Heart left ventricle (tissue), 16 donors: ENCODE measurements at places on chromosomes 4 and X.
A peak's percentile ranks its signal among the peaks of the same experiment; 100 is the strongest.

GRCh38 chr4:7596918-7597606, 162.3 kb upstream of the PSAPL1 start:
- DNase-seq: no peak

GRCh38 chr4:3819210-3819919, 53.2 kb downstream of the ADRA2C start:
- no peak for DNase-seq

DNA sequence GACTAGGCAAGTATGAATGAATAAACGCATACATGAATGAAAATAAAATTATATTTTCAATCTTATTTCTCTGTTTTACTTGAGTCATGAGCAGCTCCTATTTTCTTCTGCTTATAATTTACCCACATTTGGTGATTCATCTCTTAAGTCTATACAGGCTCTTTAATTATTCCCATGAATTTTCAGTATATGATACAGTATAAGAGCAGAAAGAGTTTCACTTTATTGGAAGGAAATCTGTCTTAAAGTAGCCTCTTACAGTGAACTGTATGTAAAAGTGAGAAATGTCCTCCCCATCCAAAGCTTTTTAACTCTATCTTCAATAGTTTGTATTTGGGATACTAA, 50.8 kb downstream of the TMEM165 start:
- no peak for DNase-seq

DNA sequence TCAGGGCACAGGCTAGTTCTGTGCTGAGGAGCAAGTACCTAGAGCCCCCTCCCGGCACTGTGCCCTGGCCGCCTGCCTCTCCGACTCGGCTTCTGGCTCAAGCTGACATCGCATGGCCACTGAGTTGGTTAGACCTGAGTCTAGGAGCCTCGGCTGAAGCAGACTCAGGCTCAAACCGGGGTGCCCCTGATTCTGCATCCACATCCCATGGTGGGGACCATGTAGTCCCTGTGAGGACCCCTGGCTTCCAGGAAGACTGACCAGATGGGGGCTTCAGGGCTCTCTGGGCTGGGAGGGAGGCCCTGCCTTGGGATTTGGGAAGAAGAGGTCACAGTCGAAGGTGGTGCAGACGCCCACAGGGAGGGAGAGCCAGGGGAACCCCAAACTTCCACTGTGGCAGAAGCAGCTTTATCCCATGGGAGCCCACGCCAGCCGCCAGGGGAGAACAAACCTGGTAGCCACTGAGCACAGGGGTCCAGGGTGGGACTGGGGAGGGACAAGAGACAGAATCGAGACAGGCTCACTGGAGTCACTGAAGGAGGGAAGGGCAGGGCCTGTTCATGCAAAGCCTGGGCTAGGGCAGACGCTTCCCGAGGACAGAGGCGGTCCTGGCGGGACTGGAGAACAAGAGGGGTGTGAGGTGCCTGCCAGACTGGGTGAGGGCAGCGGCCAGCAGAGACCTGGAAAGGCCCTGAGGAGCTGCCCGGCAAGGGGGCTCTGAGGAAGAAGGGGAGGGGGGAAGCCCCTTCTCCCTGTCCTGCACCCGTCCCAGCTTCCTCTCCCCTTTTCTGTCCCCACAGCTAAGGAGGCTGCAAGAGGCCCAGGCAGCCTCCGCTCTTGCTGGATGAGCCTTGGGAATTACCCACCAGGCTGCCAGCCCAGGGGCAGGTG, 1.1 kb downstream of the PDE6B start:
- no peak for DNase-seq

DNA sequence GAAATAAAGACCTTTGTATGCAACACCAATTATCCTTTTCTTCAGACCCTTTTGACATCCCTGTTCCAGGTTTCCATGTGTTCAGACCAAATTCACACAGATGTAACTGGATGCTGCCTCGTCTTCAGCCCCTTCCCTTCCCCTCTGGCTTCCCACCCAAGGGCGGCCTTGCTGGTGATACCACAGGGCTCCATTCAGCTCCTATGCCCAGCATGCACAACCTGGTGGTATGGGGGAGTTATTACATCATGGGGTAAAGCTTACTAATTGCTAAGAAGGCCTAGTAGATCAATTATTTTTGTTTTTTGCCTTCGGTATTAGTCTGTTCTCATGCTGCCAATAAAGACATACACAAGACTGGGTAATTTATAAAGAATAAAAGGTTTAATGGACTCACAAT, 317.0 kb upstream of the CXXC4 start:
- no peak for DNase-seq

DNA sequence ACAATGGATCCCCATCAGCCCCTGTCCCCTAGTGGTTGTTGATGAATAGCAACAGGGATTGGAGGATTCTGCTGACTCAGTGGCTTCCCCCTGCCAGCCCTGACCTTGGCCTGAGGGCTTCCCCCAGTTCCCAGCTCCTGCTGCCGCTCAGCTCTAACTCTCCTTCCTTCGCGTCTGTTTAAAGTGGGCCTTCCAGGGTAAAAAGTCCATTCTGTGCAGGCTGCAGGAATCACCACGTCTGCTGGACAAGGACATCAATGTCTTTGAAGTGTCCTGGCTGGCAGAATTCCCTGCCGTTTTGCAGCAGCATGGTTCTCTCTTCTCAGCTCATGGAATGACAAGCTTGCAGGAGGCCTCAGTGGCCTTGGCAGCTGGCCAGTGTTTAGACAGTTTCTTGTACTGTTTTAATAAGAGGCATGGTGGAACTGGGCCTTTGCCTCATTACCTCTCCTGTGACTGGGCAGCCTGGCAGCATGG, 152.5 kb upstream of the STX18 start:
- peak; percentile 70 for DNase-seq

DNA sequence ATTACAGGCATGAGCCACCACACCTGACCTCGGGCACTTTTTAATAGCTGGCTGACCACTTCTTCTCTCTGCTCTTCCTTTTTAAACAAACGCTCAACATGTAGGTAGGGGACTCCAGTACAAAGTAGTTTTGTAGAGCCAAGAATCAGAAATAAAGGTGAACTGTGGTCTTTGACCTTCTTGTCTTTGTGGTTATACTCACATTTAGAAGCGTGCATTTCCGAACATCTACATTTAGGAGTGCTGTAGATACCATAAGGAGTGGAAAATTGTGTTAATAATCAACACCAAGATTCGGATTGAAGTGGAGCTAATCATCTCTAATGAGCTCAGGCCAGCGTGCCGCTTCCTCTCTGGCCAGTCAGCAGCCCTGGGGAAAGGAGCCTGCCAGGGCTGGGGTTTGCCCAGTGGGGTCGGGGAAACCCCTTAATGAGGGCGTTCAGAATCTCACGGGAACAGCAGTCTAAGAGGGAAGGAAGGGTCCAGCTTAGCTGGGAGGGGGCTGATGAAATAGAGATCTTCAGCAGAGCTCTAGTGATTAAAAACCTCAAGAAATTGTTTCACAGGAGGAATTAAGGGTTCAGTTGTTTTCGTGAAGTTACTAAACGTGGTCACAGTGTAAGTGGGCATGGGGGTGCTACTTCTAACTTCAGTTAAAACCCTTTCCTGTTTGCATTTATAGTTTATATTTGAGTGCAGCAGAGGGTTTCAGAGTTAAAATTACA, 81.2 kb downstream of the GAB1 start:
- DNase-seq: no peak

- no peak for DNase-seq
Measured at GRCh38 chr4:76198411-76199237, 15.0 kb downstream of the SCARB2 start.
